ENCODE measurements at places on chromosomes 4 and X.

DNA sequence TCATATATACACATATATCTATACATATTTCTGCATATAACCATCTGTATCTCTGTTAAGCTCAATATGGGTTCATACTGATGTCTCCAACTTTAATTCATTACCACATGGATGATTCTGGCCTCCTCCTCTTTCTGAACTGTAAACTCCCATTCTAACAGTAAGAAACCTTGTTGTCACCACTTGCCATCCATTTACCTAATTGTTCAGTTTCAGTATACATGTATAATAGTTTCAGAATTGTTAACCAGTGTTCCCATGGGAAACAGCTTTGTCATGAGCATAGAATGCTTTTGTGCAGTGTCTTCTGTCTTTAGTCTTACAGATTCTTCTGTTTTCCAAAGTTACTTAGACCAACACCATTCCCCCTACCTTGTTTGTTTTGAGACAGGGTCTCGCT, 35.9 kb downstream of the SLC9A6 start:
- DNase-seq = no peak

DNA sequence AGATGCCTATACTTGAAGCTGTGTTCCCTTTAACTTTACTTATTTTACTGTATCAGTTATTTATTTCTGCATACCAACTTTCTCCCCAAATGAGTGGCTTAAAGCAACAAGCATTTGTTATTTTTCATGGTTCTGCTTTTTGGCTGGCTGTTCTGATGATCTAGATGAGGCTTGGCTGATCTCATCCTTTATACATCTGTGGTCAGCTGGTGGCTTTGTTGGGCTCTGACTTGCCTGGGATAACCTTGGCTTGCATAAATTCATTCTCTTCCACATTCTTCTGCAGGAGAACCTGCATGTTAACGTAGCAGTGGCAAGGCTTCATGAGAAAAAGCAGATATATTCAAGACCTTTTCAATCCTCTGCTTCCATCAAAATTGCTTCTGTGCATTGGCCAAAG, 1317.6 kb downstream of the ADGRL3 start:
- no peak for DNase-seq

DNA sequence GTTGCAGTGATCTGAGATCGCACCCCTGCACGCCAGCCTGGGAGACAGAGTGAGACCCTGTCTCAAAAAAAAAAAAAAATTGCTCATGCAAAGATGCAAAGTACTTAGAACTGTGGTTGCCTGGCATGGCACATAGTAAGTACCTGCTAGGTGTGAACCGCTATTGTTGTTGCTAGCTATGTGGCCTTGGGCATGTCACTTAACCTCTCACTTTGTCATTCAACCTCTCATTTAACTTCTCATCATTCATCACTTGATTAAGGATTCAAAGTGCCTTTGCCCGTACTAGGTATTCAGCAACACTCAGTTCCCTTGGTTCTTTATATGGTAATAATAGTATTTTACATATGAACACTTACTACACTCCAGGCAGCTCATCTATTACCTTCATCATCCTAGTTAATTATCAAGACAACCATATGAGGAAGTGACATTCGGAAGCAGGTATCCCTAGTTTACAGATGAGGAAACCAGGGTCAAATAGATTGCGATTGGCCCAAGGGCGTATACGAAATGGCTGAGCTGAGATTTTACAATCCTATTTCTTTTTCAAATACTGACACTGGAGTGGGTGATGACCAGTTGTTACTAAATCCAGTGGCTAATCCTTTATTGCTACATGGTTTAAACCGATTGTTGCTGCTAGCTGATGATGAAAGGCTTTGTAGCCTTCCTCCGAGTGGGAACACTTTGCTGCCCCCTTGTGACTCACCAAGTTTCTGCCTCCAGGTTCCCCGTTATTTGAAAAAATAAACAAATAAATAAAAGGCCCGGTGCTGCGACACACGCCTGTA, 28.8 kb upstream of the SOWAHD start:
- DNase-seq = peak; percentile 48

DNA sequence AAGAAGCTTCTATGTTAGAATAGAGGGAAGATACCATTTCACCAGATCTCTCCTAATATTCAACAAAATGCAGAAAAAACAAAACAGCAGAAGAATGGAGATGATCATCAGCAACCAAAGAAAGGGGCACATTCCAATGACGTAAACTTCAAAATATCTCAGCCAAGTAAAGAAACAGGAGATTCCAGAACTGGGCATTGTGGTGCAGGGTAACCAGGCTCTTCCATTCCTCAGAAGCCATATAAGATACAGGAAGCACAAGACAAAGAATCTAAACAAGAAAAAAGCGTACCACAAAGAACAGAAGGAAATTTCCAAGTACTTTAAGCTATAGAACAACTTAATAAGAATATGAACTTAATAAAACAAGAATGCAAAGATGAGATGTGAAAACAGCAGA, 6.9 kb upstream of the ARMCX4 start:
- no peak for DNase-seq

DNA sequence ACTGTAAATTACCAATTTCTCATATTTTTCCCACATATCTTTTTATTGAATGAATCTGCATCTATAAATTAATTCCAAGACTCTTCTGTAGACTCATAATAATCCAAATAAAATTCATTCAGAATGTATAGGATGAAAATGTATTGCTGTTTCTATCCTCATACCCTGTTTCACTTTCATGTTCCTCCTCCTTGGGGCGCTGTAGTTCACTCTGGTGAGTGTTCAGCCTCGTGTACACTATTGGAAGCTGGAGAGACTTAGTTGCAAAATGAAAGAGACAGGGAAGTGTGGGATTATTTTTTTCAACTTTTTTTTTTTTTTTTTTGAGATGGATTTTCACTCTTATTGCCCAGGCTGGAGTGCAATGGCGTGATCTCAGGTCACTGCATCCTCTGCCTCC, 296.1 kb downstream of the TLL1 start:
- DNase-seq = peak; percentile 44

DNA sequence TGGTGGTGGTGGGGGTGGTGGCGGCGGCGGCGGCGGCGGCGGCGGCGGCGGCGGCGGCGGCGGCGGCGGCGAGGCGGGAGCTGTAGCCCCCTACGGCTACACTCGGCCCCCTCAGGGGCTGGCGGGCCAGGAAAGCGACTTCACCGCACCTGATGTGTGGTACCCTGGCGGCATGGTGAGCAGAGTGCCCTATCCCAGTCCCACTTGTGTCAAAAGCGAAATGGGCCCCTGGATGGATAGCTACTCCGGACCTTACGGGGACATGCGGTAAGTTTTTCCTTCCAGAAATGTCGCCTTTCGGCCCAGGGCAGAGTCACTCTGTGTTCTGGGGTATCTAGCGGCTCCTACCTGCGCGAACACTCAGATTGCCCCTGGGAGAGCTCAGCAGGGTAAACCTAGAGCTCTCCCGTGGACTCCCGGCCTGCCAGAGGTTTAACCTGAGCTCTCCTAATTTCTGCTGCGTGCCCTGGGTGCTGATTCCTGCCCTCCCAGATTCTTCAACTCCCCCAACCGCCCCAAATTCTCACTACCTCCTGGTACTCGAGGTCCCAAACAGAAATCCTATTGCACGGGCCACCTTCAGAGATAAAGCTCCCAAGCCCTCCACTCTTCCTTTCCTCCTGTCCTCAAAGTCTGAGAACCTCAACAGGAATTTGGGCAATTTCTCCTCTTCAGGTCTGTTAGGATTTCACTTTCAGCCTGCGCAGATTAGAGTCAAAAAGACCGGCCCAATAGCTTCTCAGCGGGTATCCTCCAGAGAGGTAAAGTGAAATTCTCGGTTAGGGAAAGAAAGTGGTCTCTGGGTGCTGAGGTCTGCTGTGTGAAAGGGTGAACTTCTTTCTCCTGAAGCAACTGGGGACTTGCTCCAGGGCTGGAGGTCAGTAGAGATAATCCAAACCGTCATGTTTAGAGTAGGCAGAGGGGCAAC, 2.9 kb downstream of the AR start:
- DNase-seq = no peak

DNA sequence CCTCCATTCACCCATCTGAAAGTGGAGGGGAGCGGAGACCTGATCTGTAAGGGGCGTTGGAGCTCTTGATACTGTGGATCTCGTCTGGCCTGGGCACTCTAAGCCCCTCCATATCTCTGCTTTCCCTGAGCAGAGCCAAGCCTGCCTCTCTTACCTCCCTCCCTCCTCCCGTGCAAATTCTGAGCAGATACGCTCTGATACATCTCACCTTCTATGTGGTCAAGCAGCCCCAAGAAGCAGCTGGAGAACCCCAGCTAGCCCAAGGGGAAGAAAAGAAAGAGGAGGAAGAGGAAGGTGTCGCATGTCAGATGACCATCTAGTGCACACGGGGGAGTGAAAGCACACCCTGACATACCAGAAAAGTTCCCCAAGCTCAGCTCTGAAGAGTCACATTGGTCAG, 1.9 kb upstream of the DGAT2L6 start:
- DNase-seq = no peak

GRCh38 chr4:10347815-10348214, 109.4 kb downstream of the ZNF518B start:
- no peak for DNase-seq

GRCh38 chrX:107445631-107446030, 3.8 kb upstream of the FRMPD3 start:
- DNase-seq = no peak

- DNase-seq = peak; percentile 11
Measured at GRCh38 chr4:11367371-11367770, 61.3 kb downstream of the HS3ST1 start.

DNA sequence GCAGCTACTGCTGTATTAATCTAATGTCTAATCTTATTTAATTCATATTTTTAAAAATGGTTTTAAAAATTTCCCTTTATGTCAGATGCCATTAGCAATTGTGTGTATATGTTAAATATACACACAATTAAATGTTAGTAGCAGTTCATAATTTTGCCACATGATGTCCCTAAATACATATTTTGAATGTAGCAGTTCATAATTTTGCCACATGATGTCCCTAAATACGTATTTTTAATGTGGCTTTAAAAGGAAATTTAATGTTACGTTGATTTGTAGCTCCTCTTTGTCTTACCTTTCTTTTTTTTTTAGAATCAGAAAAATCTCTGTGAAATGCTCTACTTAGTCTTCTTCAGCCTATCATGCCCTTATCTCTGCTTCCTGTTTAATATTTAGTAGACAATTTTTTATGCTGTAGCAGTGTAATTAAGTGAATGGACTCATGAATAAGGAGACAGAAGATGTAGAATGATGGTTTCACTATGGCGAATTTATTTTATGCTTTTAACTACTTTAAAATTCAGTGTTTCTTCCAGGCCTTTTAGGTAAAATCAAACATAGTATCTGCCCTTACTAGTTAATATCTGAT, 26.1 kb downstream of the RBM46 start:
- peak; percentile 59 for DNase-seq

DNA sequence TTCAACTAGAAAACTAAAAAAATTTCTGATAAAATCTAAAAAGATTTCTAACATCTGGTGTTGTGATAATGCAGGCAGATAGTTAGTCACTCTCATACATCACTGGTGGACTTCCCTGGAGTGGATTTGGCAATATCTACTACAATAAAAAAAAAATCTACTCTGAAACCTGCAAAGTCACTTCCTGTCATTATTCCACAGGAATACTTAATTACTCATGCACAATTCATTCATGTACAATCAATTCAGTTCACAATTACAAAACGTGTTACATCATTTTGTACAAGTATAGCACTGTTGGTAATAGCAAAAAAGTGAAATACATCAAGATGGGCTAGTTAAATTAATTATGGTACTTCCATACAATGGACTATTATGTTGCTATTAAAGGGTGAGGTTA, 16.5 kb upstream of the RHOH start:
- peak; percentile 79 for DNase-seq

- DNase-seq = no peak
Measured at GRCh38 chr4:16090096-16090705, 6.4 kb upstream of the PROM1 start.
